ENCODE measurements at places on chromosomes 1 and 21.

DNA sequence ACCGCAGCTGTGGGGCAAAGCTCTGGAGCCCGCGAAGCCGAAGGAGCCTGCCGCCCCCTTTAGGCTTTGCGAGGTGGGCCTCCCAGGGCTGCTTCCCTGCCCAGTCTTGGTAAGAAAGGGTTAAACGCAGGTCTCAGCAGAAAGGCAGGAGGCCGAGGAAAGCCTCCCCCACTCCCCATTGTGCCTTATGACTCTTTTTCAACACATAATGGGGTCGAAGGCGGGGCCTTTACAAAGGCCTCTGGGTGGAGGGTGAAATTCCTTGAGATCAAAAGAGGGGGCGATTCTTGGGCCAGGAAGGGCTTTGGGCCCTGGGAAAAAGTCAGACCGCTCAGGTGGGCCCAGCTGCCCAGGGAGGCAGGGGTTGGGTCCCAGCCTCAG is 880 bp downstream of the ALPL start:
- no peak for DNase-seq

GRCh38 chr1:20950679-20951078 is 163.6 kb upstream of the HP1BP3 start:
- no peak for DNase-seq

DNA sequence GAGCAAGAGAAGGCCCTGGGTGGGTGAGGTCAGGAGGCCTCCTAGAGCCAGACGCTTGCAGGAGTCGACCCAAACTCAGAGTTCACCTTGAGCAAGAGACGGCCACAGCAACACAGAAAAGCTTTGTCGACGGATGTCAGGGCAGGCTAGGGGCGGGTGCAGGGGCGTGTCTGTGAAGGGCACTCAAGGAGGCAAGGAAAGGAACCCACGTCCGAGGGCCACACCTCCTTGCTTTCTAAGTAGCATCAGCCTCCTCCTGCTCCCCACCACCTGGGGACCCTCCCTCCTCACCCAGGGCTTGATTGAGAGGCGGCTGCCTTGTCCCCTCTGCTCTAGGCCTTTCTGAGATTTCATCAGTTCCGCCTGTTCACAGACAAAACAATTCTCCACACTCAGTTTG is 92.1 kb downstream of the OMA1 start:
- no peak for DNase-seq

DNA sequence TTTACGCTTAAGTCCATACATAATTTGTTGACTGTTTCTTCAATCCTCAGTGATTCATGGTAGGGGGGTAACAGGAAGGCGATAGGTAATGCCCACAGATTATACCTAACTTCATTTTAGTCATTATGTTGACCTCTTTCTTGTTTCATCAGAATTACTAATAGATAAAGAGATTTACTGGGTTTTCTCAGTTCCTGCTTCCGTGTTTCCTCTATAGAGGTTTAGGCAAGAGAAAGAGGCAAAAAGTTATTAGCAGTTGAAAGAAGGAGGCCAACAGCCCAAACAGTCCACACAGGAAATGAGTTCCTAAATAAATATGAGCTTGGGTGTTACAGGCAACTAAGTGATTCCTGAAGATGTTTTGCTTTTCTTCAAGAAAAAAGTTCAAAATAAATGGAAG is 17.9 kb upstream of the CLCA1 start:
- no peak for DNase-seq

- DNase-seq = no peak
These were observed 21.2 kb downstream of the ACTRT2 start for GRCh38 chr1:3042481-3042880.

GRCh38 chr1:39540504-39541031 is 36.0 kb downstream of the PABPC4 start:
- DNase-seq = no peak

DNA sequence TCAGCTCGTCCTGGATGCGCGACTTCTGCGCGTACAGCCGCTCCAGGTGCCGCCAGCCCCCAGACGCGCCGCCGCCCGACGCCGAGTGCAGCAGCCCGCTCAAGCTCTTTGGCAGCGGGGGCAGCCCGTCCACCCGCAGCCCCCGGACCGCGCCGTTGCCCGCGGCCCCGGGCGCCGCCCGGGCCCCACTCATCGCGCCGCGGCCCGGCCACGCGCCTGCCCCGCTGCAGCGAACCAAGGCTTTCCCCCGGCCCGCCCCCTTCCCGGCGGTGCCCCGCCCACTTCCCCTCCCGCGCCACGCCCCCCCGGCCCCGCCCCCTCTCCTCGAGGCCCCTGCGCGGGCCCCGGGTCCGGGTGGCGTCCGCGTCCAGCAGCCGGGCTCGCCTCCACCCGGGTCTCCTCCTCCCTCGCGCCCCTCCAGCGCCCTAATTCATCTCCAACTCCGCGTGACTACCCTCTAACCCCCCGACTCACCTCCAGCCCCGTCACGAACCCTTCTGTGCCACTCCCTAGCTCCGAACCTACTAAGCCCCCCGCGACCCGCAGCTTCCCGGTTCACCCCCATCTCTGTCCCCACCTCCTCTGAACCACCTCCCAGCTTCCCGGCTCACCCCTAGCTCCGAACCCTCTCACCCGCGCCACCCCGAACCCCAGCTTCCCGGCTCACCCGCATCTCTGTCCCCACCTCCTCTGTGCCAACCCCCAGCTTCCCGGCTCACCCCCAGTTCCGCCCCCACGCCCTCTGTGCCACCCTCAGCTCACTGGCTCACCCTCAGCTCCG is at the start of gene FAM89A:
TSS of gene FAM89A (minus strand) at position 236 of the 781 bp plus-strand sequence. CDS start at position 193, 43 bp downstream.
- no peak for DNase-seq

DNA sequence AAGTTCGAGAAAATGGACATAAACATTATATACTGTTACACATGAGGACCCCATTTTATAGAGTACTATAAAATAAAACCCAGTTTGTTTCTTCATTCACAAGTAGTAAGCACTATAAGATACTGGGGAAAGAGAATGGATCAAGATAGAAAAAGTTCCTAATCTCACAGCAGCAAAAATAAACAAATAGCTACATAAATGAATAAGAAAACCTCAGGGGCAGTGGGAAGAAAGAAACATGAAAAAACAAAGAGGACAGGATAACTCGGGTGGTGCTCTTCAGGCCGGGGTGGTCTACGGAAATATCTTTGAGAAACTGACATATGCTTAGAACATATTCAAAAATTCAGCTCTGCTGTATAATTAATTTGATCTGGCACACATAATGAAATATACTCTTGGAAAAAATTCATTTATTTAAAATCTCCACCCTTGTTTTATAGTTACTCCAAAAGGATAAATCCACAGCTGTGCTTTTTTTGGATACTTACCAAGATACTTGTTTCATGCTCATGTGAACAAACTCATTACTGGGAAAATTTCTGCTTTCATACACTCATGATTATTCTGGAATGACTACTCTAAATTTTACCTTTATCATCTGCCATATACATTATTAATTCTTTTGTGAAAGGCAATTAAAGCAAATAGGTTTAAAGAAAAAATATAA is 20.0 kb downstream of the CEP170 start:
- DNase-seq = no peak

GRCh38 chr1:86933562-86934377 is 19.3 kb downstream of the HS2ST1 start:
- DNase-seq = no peak

- DNase-seq = no peak
These were observed 16.0 kb downstream of the MIIP start for GRCh38 chr1:12035312-12035711.

GRCh38 chr1:200233393-200233792 is 176.4 kb downstream of the ZNF281 start:
- DNase-seq = no peak

DNA sequence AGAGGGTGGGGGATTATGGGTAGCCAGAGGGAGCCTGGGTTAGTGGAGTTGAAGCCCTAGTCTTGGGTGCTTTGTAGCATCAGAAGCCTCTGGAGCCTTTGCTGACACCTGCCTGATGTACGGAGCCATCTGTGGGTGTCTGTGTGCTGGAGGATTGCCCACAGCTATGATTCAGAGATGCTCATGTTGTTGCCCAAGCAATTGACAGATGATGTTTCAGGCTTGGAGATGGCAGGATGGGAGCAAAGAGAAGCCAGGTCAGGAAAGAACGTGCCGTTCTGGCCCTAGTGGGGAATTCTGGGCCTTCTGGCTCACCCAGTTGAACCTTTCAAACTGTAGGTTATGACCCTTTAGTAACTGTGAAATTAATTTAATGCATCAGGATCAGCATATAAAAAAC is 27.6 kb downstream of the COQ8A start:
- no peak for DNase-seq

DNA sequence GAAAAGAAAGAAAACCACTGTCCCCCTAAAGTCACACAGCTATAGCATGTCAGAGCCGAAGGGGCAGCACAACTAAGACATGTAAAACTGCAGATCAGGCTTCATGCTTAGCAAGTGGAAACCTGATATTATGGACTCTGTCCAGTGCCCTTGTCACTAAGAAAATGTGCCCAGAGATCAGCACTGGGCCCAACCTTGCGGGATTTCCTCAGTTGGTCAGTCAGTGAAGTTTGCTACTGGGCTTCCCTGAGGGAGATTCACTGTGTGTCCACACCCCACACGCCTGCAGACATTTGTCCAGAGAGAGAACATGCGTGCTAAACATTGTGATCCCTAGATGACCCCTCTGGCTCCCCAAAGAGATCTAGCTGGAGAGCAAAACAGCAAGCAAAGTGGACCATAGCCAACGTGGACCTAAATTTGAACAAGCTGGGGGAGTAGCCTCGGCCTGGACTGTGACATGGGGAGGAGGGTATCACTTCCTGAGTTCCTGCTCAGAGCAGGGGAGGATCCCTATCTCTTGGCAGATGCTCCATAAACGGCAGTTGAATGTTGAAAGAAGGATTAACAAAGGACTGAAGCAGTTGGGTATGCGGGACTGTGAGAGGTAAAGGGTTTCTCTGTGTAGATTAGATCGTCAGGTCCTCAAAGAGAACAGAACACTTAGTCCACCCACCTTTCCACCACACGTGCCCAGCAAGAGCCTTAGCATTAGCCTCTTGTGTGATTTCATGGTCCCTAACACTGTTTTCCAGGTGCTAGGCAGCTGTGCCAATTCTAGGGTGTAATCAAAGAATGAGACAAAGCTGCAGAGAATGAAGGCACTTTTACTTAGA is 53.6 kb downstream of the GLUL start:
- no peak for DNase-seq

- DNase-seq = no peak
These were observed 33.5 kb downstream of the KCNC4 start for GRCh38 chr1:110243574-110243973.

DNA sequence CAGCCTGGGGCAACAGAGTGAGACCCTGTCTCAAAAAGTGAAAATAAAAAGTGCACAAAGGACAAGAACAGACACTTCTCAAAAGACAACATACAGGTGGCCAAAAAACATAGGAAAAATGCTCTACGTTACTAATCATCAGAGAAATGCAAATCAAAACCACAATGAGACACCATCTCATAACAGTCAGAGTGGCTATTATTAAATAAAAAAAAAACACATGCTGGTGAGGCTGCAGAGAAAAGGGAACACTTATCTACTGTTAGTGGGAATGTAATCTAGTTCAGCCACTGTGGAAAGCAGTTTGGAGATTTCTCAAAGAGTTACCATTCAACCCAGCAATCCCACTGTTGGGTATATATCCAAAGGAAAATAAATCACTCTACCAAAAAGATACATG is 173.2 kb downstream of the SMYD3 start:
- no peak for DNase-seq

DNA sequence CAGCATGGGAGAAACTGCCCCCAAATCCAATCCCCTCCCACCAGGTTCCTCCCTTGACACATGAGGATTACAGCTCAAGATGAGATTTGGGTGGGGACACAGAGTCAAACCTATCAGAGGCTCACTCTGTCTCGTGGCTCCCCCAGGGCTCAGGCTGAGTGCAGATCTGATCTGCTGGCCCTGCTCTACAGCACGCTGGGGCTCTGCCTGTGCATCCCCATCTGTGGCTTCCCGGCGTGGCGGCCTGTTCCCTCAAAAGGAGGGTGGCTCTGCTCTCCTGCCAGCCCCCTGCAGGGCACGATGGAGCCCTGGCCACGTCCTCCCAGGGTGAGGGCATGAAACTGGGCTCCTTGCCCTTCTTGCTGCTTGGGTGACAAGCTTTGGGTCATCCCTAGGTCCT is 19.8 kb upstream of the SMYD3 start:
- DNase-seq = no peak

DNA sequence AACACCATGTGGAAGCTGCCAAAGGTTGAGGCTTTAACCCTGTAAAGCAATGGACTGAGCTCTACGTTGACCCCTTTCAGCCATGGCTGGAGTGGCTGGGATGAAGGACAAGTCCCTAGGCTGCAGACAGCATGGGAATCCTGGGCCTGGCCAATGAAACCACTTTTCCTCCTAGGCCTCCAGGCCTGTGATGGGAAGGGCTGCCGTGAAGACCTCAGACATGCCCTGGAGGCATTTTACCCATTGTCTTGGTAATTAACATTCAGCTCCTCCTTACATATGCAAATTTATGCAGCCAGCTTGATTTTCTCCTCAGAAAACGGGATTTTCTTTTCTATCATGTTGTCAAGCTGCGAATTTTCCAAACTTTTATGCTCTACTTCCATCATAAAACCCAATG is 214.5 kb downstream of the RGS7 start:
- no peak for DNase-seq

- no peak for DNase-seq
These were observed 1.8 kb downstream of the CAP1 start for GRCh38 chr1:40042341-40042740.

DNA sequence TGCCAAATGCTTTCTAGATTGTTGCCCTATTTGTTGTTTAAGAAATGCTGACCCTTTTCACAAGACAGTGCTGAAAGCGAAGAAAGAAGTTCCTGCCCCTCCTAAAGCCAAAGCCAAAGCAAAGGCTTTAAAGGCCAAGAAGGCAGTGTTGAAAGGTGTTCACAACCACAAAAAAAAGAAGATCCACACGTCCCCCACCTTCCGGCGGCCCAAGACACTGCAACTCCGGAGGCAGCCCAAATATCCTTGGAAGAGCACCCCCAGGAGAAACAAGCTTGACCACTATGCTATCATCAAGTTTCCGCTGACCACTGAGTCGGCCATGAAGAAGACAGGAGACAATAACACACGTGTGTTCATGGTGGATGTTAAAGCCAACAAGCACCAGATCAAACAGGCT is 55.7 kb downstream of the PSMG1 start:
- DNase-seq = no peak

DNA sequence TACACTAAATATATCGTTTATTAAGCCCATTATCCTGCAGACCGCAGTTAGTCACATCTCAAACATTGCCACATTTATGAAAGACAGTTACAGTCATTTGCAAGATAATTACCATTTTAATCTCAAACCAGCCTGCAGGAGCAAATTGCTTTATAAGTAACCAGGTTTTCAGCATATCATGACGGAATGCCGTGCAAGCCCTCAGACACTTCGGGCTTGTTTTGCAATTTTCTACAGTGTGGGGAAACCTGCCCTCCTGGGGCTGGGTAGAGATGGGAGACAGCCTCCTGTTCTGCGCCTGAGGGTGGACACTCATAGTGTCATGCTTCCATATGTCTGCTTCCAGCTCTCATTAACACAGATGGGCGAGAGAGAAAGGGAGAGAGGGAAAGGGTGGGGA is 563.9 kb downstream of the NPHP4 start:
- DNase-seq = no peak

GRCh38 chr1:59885160-59885832 is 41.3 kb downstream of the CYP2J2 start:
- no peak for DNase-seq

- no peak for DNase-seq
These were observed 57.3 kb downstream of the ZNF644 start for GRCh38 chr1:90964444-90965035.

Data from GM04503 (cell line).